ENCODE measurements at places on chromosomes 4 and X.
A peak's percentile ranks its signal among the peaks of the same experiment; 100 is the strongest.

DNA sequence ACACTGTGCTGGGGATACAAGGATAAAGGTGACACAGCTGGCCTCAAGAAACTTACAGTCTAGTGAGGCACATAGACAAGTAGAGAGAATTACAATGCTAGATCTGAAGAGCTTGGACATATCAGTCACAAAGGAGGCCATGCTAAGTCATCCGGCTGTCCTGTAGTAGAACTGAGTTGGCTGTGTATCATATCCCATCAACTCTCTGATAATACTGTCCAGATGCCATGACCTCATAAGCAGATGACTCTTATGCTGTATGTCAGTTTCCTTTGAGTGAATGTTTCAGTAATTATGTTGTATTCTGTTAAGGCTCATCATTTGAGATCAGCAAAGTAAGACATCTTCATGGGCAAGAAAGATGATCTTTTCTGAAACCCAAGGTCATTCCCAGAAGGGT, 442.9 kb downstream of the MID1IP1 start:
- no peak for DNase-seq

DNA sequence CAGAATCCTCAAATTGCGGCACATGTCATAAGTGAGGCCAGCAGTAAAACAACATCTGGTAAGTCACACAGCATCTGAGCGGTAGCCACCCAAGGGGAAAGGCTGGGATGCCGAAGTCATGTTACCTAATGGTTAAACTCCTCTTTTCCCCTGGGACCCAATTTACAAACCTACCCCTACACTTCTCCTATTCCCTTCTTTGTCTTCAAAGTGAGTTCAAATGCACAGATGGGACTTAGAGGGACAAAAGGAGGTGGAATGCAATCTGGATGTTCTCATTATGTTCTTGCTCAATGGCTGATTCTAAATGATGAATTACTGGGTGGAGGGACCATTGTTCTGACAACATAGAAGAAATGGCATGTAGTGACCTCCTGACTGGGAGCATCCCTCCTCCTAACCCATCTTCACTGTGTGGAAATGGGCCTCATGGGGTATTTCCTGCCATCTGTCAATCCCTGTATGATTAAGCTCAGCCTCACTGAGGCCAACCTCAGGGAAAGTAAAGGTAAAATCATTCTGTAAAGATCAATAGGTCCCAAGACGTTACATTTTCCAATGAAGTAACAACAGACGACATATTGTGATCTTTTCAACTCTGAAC, 8.5 kb downstream of the CD40LG start:
- no peak for DNase-seq

GRCh38 chr4:159150821-159151390, 48.0 kb downstream of the RAPGEF2 start:
- DNase-seq, result no peak

GRCh38 chr4:54100595-54101189, 729 bp downstream of the GSX2 start:
- DNase-seq, result peak; percentile 28

DNA sequence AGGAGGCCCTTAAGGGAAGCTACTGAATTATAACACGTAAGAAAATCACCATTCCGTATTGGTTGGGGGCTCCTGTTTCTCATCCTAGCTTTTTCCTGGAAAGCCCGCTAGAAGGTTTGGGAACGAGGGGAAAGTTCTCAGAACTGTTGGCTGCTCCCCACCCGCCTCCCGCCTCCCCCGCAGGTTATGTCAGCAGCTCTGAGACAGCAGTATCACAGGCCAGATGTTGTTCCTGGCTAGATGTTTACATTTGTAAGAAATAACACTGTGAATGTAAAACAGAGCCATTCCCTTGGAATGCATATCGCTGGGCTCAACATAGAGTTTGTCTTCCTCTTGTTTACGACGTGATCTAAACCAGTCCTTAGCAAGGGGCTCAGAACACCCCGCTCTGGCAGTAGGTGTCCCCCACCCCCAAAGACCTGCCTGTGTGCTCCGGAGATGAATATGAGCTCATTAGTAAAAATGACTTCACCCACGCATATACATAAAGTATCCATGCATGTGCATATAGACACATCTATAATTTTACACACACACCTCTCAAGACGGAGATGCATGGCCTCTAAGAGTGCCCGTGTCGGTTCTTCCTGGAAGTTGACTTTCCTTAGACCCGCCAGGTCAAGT, 6.9 kb upstream of the MSANTD1 start:
- no peak for DNase-seq

GRCh38 chr4:76546759-76547742, 112.0 kb downstream of the SHROOM3 start:
- DNase-seq, result no peak

DNA sequence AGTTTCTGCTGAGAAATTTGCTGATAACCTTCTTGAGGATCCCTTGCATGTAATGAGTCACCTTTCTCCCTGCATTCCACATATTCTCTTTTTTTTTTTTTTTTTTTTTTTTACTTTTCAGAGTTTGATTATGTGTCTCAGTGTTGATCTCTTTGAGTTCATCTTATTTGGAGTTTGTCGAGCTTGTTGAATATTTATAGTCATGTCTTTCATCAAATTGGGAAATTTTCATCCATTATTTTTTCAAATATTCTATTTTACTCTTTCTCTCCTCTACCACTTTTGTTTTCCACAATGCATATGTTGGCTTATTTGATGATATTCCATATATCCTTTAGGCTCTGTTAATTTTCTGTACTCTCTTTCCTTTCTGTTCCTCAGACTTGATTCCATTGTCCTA, 136.1 kb downstream of the MAD2L1 start:
- DNase-seq, result no peak

DNA sequence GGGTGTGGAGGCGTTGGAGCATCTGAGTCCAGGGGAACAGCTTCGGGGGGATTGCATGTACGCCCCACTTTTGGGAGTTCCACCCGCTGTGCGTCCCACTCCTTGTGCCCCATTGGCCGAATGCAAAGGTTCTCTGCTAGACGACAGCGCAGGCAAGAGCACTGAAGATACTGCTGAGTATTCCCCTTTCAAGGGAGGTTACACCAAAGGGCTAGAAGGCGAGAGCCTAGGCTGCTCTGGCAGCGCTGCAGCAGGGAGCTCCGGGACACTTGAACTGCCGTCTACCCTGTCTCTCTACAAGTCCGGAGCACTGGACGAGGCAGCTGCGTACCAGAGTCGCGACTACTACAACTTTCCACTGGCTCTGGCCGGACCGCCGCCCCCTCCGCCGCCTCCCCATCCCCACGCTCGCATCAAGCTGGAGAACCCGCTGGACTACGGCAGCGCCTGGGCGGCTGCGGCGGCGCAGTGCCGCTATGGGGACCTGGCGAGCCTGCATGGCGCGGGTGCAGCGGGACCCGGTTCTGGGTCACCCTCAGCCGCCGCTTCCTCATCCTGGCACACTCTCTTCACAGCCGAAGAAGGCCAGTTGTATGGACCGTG, 2.2 kb downstream of the AR start:
- DNase-seq, result peak; percentile 70

DNA sequence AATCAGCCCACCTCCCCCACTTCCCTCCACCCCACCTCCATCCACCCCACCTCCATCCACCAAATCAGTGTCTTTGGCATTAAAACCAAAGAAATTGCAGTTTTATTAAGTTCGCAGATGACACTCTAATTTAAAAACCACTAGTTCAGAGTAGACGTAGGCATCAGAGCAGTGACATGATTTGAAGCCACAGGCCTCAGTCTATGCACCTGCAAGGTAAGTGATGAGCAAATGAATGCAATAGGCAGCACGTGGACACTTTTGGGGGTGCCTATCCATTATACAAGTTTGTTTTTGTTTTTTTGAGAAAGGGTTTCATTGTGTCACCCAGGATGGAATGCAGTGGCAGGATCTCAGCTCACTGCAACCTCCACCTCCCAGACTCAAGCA, 88.0 kb upstream of the TRIM2 start:
- no peak for DNase-seq

DNA sequence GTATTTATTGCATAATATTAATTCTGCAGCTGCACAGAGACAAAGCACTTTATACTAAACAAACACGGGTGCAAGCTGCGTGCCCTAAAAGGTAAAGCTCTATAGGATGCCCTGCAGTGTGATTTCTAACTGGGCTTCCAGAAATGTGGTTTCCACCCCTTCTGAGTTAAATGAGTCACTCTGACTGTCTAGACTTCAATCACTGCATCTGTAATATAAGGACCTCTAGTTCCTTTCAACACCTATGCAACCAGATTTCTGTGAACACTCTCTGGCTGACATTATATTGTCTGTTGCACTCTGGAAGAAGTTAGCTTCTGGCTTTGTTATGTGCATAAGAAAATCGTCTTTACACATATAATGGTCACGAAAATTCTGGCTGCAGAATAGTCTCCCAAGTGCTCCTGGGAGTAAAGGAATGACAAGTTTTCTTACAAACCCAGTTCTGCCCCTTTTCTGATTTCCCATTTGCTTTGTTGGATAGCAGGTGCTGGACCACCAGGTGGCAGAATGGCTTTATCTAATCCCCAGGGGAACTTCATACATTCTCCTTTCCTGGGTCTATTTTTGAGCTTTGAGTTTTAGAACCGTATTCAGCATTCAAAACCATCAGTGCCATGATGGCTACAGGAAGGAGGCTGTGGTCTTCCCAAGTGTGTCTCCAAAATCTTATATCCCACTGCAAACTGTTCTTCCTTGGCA, 842.2 kb downstream of the STIM2 start:
- peak; percentile 3 for DNase-seq

DNA sequence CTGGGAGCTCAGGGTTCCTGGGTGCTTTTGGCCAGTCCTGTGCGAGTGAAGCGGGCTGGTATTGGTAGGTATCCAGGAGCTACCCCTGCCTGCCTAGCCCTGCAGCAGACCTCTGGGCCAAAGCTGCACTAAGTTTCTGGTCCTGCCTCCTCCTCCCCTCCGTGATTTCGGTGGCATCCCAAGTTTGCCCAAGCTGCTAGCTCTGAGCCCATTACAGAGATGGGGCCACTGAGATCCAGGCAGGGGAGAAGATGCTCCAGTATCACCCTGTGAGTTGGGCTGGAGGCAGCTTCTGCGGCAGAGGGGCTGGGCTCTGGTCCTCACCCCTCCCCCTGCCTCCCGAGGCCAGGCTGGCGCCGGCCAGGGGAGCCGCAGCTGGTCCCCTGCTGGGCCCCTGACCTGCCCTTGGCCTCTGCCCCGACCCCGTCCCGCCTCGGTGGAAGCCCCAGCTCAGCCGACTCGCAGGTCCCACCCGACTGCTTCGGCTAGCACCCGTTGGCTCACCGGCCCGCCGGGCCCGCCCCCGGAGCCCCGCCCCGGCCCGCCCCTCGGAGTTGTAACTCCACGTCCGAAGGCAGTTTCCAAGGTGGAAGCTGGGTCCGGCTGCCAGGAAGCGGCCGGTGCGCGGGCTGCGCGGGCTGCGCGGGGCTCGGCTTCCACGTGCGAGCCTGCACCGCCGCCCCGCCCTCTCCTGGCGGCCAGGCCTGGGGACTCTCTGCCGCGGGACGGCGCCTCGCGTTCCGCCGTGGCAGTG, at the start of gene DUSP9:
Gene DUSP9, plus strand, starts transcription at position 584 of the 754 bp plus-strand sequence. CDS start 751 bp downstream, outside the sequence.
- peak; percentile 70 for DNase-seq

GRCh38 chr4:2791518-2792395, 1.1 kb upstream of the SH3BP2 start:
- no peak for DNase-seq

- DNase-seq, result no peak
These were observed 15.4 kb downstream of the IQSEC2 start for GRCh38 chrX:53265771-53266574.

- DNase-seq, result no peak
These were observed 105.1 kb upstream of the MYOZ2 start for GRCh38 chr4:119030536-119030890.

- DNase-seq, result no peak
These were observed 319.4 kb downstream of the SH2D1A start for GRCh38 chrX:124665621-124666400.

- no peak for DNase-seq
These were observed 103.3 kb upstream of the KLHL13 start for GRCh38 chrX:118219866-118220265.

DNA sequence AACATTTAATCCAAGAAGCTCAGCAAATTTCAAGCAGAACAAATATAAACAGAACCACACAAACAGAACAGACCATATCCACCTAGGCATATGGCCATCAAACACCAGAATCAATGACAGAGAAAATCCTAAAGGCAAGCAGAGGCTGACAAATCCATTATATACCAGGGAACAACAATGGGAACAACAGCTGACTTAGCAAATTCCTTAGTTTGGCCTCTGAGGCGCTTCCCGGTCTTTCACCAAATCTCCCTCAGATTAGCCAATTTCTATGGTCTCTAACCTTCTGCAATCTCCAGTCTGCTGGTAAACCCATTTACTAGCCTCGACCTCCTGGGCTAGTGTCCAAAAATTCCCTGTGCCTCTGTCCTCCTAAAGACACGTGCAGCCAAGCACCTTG, 59.2 kb downstream of the GPR143 start:
- DNase-seq, result no peak

GRCh38 chr4:184620212-184620867, 28.9 kb downstream of the CASP3 start:
- no peak for DNase-seq

GRCh38 chrX:143095321-143095720, 69.6 kb downstream of the SPANXN4 start:
- no peak for DNase-seq

DNA sequence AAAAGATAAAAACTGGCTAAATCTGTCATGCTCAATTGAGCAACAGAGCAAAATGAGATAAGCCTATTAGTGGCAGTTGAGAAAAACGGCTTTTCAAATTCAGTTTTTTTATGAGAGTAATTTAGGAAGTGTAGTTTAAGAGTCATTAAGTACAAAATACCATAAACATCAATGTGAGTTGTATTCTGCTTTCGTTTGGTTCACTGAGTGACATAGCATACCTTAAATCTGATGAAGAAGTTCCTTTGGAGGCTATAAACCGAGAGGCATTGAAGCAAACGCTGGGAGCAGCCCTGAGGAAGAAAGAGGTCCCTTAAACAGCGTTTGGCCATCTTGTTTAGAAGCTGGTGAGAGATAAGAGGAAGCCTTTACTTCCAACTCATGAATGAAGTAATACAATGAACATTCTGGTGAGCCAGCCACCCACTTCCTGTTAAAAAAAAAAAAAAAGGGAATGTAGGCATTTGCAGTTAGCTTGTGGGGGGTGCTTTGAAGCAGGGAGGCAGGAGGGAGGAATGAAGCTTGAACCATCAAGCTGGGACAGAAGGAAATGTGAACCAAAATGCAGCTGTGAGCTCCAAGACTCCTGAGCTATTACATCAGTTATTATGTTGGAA, 132.3 kb downstream of the ZNF330 start:
- DNase-seq, result peak; percentile 77

DNA sequence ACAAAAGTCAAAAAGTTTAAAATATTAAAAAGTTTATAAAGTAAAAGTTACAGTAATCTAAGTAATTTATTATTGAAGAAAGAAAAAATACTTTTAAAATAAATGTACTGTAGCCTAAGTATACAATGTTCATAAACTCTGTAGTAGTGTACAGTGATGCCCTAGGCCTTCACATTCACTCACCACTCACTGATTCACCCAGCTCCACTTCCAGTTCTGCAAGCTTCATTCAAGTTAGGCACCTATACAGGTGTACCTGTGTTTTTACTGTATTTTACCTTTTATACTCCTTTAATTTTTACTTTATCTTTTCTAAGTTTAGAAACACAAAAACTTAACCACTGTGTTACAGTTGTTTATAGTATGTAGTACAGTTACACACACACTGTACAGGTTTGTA, 40.1 kb upstream of the AGA start:
- no peak for DNase-seq

- no peak for DNase-seq
These were observed 284.8 kb upstream of the PPARGC1A start for GRCh38 chr4:24174602-24175001.

Data from KBM-7 (cell line).